ENCODE measurements at places on chromosomes 1 and 21.

- peak; percentile 39 for DNase-seq
Observed at GRCh38 chr1:207336559-207337467, 15.3 kb downstream of the CD55 start.

DNA sequence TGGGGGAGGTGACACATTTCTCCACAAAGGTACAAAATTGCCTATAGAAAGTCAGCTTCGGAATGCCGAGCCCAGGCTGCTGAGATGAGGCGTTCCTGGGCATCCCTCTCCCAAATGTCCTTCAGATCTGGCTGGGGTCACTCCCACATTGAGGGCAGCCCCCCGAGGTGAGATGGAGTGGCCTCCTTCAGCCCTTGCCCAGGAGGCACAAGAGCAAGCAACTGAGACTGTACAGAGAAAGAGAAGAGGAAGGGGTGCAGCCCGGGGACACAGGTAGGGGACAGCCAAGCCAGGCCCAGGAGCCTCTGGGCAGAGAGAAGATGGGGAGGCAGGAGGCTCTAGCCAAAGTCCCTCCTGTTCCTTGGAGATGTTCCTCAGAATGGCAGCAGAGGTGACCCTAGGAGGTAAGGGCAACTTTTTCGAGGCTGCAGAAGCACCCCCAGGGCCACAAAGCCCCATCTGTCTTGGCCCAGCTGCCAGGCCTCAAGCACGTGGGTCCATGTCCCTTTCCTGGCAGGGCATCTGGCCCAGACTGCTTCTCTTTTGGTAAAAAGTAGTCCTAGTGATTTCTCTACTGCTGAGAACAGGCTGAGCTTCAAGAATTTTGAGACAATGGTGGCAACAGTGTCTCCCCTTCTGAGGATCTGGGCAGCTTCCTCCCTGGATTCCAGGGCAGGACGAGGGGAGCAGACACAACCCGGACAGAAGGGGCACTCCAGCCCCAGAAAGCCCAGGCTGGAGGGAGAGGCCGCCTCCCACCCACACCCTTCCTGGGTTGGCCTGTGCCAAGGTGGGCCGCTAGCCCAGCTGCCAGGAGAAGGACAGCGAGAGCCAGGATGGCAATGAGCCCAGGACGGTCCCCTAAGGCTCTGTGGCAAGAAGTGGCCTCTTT, 68.0 kb downstream of the LRRN2 start:
- no peak for DNase-seq

DNA sequence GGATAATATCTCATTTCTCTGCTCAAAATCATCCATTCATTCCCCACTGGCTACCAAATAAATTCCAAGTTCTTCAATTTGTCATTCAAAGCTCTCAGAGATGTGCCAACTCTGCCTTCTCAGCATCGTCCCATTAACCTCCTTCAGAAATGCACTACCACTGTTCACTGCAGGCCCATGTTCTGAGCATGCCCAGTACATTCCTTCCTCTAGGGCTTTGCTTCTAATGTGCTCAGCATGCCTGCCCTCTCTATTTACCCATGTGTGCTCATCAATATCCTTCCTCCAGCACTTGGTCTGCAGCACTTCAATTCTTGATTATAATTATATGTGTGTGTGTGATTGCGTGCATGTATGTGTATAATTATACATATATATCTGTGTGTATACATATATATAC, 36.1 kb upstream of the RGS8 start:
- DNase-seq = no peak

GRCh38 chr1:23558140-23558871, 995 bp downstream of the ID3 start:
- DNase-seq = peak; percentile 68

DNA sequence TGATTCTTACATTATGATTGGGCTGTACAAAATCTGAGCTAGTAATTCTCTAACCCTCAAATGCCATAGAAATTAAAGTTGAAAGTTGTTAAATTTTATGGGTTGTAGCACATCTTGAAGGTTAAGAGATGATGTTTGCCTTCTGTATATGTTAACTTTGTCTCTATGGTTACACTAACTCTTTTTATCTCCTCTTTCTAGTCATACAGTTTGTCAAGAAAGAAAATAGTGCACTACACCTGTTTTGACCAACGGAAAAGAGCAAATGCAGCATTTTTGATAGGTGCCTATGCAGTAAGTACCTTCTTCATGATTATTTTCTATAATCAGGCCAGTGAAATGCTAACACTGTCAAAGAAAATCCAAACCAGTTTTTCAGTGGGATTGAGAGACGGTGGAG, 38.2 kb downstream of the CDC14A start:
- DNase-seq = no peak

DNA sequence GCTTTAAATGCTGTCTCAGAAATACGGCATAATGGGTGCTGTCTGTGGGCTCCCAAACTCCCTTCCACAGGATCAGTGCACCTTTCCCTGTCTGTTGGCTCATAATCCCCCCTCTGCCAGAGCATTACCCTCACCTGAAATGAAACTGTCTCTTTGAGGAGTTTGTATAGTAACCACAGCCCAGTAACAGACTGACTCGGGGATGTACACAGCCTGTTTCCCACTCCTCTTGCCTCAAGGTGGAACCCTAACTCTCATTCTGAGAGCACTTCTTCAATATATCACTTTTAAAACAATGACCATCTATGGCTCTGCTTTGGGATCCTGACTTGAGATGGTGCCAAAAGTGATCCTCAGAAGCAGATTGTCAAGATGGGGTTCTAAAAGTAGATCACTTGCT, 332.5 kb downstream of the AMY1C start:
- DNase-seq = no peak

DNA sequence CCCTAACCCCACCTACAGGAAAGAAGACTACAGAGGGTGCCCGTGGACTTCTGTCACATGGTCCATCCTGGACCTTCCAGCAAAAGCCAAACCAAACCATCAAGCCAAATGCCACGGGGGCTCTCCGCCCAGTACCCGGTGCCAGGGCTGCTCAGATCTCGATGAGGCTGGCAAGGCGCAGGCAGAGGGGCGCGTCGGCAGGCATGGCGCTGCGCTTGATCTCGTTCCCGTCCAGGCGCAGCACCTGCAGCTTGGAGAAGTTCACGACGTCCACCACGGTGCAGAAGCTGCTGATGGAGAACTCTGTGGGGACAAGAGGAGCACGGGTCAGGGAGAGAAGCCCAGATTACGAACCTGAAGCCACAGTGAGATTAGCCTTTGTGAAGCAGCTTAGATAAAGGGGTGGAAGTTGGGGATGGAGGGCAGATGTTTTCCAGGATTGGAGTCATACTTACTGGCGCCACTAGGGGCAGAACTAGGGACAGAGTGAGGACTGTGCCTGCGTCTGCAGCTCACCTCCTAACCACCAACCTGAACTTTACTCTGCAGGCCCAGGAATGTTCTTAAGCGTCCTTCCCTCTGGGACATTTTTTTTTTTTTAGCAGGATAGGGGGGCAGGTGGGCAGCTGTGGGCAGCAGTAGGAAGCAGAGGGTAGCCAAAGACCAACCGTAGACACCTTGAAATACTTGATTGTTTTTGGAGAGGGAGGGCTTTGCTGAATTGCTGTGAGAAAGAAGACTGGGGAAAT, 8.6 kb downstream of the FMOD start:
- DNase-seq = peak; percentile 59

DNA sequence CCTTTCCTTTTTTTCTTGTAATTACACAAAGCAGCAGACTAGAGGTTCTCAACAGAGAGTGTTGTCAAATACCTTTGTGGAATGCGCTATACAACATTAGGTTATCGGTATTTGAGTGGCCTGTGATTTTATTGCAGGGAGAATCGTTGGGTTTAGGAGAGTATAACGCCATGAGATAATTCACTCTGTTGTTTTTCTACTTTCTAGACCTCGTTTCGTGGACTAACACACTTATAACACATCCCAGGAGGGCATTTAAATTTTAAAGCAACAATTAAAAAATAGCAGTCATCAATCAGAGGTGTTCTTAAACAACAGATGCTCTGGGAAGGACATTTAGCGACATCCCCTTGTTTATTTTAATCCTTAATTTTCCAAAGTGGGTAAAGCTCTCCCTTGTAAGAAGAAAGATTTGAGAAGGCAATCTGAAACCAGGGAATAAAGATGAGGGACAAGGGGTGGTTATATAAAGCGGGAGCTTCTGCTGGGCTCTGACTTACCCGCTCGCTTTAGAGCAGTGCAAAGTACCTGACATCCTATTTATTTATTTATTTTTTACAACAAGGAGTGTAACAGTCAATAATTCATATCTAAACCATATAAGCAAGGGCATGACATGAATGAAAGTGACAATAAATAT, 4.9 kb downstream of the PBX1 start:
- no peak for DNase-seq

DNA sequence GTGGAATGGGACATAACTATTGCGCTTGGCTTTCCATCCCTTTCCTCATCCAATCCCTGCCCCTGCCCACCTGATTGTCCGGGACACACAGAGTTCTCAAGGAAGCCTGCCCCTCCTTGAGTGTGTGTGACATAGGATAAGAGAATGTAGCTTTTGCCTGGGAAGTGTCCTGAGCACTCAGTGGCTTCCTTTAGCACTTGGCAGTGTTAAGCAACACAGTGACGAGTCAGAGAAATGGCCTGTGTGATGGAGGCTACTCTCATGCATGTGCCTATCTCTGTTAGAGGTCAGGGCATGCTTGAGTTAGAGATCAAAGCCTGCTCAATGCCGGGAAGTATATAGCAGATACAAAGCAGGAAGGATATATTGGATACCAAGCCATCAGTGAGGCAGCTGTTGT, 289.5 kb downstream of the SIPA1L2 start:
- DNase-seq = no peak

- DNase-seq = no peak
Observed at GRCh38 chr1:244112636-244113035, 61.6 kb downstream of the ZBTB18 start.

DNA sequence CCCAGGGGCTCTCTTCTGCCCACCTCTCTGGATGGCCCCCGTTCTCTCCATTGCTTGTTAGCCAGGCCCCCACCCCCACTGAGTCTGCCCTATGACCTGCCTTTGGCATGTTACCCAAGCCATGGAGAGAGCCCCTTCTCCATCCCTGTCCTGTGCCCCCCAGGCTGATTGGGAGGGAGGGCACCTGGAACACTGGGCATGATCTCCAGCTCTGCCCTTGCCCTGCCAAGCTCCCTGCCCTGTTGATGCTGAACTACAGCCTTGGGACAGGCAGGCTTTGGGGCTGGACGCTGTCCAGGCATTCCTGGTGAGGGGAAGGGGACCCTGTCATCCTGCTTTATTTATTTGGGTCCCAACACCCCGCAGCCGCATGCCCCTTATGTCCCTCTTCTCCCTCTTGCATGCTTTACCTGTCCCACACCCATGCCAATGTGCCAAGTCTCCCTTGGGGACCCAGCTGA, 10.7 kb downstream of the TRIM46 start:
- DNase-seq = no peak

- no peak for DNase-seq
Observed at GRCh38 chr1:8706995-8707396, 110.4 kb downstream of the RERE start.

- no peak for DNase-seq
Observed at GRCh38 chr21:44912158-44912473, 8.6 kb downstream of the ITGB2 start.

GRCh38 chr1:58585166-58585565, 8.1 kb upstream of the TACSTD2 start:
- no peak for DNase-seq

GRCh38 chr1:175900171-175900570, 156.8 kb upstream of the TNR start:
- DNase-seq = no peak

GRCh38 chr1:204383163-204383904, 23.6 kb upstream of the PLEKHA6 start:
- DNase-seq = no peak

GRCh38 chr21:31509194-31510017, 150.1 kb upstream of the SOD1 start:
- peak; percentile 57 for DNase-seq

DNA sequence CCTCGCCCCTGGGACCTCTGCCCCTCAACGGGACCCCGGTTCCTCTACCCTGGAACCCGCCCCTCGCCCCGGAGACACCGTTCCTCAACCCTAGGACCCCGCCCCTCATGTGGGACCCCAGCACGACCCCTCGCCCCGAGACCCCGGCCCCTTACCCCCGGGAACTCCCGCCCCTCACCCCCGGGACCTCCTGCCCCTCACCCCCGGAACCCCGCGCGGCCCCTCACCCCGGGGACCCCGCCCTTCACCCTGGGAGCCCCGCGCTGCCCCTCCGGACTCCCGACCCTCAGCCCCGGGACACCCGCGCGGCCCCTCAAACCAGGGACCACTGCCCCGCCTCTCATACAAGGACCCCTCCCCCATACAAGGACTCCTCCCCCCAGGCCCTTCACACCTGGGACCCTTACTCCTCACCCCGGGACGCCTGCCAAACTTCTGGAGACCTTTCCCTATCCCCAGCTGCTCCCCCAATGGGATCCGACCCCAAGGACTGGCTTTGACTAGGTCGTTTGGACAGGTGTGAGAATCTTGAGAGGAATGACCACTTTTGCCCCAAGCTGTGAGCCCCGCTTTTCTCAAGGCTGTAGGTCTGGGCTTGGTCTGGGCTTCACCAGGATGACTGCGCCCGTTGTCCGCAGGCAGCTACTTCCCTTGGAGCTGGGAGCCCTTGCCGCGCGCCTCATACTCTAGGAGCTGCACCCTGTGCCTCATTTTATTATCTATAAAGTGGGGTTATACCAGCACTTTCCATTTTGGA, 843 bp downstream of the DIP2A start:
- DNase-seq = peak; percentile 38

- DNase-seq = no peak
Observed at GRCh38 chr21:44957901-44958451, 18.1 kb downstream of the SLX9 start.

- no peak for DNase-seq
Observed at GRCh38 chr1:57683037-57683942, 259.4 kb upstream of the DAB1 start.

DNA sequence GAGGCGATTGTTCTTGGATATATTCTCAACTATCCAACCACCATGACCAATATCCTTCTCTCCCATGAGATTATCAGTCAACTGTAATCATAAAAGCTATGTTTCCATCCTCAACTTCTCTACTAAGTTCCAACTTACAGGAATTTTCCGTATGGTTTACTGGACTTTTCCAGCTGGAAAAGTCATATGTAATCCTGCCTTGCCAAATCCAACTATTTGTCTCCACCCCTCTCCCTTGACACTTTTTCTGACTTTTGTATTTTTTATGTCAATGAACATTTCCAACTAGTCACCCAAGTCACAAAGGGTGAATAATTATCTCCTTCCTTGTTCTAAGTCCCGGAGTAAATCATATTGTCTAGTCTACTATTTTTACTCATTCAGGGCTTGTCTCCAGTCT, 293.1 kb downstream of the USP25 start:
- DNase-seq = no peak

DNA sequence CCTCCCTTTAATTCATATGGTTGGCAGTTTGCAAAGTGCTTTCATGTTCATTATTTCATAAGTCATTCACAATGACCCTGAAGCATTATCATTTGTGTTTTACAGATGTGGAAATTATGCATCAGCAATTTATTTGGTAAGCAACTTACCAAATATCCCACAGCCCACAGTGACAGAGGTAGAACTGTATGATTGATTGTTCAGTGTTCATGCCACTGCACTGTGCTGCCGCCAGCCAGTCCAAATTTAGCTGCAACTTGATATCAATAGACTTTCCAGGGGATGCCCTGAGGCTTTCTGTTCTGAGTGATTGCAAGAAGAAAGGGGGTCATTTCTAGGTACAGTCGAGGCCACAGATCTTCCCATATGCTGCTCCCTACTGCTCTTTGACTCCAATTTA, 380.3 kb downstream of the PLPP3 start:
- DNase-seq = no peak
